ENCODE measurements at places on chromosomes 5 and 9.

GRCh38 chr9:84385386-84386040, 45.0 kb upstream of the SLC28A3 start:
- no peak for DNase-seq

- DNase-seq: no peak
Observed at GRCh38 chr5:72871366-72872024, 55.0 kb downstream of the TNPO1 start.

GRCh38 chr9:137286975-137287383, 9.5 kb downstream of the TOR4A start:
- no peak for DNase-seq

DNA sequence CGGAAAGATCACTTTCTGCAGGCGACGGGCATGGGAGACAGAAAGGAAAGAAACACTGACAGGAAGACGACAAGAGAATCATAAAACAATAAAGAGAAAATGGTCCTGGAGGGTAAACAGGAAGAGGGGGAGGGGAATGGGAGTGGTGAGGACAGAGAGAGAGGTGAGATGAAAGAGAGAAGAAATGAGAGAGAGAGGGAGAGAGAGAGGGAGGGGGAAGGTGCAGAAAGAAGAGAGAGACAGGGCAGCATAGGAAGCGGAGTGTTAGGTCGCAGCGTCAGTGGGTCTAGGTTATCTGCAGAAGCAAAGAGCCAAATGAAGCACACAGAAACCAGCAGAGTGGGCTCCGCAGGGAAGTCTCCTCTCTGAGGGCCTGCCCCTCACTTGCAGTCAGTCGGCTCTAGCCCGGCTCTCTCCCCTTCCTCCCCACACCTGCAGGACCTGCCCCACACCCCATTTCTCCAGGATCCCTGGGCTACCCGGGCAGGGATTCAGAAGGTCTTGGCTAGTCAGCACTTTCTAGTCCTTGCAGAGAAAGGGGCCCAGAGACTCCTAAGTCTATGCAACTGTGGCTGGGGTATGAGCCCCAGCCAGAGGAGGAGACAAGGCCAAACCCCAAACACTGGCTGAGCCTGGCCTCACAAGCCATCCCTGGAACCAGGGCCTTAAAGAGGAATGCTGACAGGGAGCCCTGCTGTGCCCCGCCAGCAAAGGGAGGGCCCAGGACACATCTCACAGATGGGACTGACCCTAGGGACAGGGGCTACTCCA, 29.7 kb upstream of the MEIKIN start:
- no peak for DNase-seq

DNA sequence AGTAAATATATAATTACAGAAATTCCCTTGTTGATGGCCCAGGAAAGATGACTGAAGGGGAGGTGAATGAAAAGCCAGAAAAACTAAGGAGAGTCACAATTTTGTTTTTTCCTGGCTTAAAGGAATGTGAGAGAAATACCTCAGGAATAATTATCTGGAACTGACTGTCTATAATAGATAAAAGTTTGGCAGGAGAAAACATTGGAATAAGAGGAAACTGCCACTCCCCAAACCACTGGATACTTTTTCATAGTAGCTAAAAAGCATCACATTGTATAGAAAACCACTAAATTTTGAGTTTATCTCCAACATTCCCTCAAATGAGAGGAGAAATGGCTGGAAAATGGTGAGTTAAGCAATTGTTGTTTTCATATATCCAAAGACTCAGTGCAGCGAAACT, 326.0 kb downstream of the NPR3 start:
- no peak for DNase-seq

- DNase-seq: peak; percentile 62
Observed at GRCh38 chr9:114681594-114682332, at the start of gene TEX48. Gene TEX48 (minus strand): TSS chr9:114682192. CDS start chr9:114671723, 10,469 bp downstream.

DNA sequence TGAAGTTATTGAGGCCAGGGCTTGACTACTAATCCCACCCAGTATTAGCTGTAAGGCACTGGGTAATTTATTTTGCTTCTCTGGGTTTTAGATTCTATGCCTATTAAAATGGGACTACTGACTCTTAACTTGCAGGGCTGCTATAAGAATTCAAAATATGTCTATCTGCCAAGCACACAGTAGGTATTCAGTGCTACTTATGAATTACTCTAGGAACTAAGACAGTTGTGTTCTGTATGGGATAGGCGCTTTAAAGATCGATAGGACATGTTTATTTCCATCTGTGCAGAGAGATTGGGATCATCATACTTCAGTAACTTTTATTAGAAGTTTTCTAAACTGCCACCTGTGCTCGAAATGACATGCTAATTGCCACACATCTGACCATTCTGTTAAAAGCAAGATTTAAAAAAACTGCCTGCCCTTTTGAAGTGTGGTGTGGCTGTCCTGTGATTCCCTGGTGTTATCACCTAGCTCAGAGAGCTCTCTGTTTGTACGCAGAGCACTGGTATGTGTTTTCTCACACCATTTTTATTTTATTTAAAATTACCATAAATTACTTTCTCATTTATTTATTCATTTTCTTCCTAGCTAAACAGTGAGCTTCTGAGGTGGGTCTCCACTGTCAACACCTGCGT, 58.7 kb downstream of the FYB1 start:
- DNase-seq: no peak

DNA sequence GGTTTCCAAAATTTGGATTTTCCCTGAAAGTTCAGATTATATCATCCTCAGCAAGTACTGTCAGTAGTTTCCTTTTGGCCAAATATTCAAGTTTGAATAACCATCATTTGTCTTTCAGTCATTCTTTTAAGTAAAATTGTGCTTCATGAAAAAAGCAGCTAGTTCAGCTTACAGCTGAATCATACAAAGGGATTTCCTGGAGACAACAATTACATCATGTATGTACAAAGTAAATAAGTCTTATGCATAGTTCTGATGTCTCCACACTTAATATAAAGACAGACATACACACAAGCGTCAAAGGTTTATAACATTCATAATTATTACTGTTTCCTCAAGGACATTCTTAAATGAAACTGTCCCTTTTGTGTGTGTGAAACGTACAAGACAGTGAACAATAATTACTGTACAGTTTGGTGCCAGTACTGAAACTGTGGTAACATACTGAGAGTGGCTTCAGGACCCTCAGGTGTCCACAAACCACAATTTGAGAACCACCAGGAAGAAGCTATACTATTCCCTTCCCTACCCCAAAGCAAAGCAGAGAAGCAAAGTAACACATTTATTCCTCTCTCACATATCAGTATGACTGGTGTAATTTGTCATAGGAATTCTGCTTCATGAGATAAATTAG, 746.6 kb downstream of the TAF11L14 start:
- DNase-seq: no peak

- DNase-seq: no peak
Observed at GRCh38 chr9:91750343-91750742, 199.7 kb downstream of the ROR2 start.

GRCh38 chr5:127840198-127840524, 137.0 kb downstream of the CCDC192 start:
- DNase-seq: no peak

GRCh38 chr9:130998597-130999244, 10.3 kb upstream of the LAMC3 start:
- DNase-seq: no peak

- DNase-seq: no peak
Observed at GRCh38 chr9:108041551-108041950, 552.0 kb upstream of the KLF4 start.

GRCh38 chr9:69905851-69906250, 85.2 kb downstream of the CFAP95 start:
- no peak for DNase-seq

DNA sequence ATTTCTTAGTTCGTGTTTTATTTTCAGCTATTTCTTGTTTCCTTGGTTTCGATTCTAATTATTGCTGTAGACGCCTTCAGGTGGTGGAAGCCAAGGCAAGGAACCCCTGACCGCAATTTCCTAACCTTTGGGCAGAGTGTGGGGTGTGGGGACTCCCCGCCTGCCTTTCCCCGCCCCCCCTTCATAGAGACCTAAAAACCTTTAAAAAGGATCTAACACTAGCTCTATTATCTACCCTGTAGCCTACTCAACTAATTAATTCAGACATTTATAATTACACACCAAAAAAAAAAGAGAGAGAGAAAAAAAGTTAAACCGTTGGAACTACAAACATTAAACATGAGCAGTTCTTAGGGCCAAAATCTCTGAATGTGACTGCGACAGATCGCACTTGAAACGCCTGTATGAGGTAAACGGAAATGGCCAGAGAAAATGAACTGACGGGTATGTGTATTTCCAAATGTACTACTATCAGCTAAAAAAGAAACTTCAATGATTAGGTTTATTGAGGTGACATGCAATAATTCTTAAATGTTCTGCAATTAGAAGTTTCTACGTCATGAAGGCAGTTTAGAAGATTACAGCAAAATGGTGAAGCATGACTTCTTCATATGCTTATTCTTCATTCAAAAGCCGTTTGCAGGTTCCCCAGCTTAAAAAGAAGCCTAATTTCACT, 19.0 kb upstream of the FER start:
- peak; percentile 16 for DNase-seq

DNA sequence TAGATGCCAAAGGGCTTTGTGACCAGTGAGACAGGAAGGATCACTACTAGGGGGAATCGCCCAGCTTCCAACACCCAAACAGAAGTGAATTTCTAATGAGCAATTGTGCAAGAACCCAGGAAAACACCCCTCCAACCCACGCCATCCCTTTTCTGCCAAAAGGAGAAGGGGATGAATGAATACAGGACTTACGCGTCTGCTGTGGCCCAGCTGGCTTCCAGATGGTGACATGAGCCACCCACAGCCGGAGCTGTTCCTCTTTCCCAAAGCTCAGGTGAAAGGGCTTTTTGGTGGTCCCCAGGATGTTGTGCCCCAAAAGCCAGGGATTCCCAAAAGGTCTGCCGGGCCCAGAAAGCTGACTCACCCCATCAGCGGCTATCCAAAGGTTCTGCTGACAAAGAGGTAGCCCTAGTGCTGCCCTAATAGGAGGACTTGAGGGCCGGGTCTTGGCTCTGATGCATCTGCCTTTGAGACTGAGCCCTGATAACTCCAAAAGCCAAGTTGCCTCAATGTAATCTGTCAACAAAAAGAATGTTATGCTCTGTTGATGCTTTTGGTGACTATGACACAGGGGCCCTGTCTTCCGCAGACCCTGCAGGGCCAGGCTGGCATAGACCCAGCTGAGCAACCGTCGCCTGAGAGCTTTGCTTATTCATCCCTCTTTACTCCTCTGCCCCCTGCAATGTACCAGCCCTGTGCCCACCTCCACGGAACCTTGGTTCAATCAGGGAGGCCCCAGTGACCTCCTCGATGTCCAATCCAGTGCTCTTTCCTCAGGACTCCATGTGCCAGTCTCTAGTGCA, 14.5 kb downstream of the GSN start:
- DNase-seq: no peak

- DNase-seq: no peak
Observed at GRCh38 chr5:72308853-72309191, 11.2 kb downstream of the MRPS27 start.

GRCh38 chr9:87529671-87530070, 32.0 kb downstream of the DAPK1 start:
- DNase-seq: no peak

Measured in CD8-positive, alpha-beta T cell (primary cell).